ENCODE measurements at places on chromosomes 11 and 22. TPM values are rescaled to one million over a fixed set of nuclear protein-coding genes. Genes with fewer than 3 reads are reported as not detected.

DNA sequence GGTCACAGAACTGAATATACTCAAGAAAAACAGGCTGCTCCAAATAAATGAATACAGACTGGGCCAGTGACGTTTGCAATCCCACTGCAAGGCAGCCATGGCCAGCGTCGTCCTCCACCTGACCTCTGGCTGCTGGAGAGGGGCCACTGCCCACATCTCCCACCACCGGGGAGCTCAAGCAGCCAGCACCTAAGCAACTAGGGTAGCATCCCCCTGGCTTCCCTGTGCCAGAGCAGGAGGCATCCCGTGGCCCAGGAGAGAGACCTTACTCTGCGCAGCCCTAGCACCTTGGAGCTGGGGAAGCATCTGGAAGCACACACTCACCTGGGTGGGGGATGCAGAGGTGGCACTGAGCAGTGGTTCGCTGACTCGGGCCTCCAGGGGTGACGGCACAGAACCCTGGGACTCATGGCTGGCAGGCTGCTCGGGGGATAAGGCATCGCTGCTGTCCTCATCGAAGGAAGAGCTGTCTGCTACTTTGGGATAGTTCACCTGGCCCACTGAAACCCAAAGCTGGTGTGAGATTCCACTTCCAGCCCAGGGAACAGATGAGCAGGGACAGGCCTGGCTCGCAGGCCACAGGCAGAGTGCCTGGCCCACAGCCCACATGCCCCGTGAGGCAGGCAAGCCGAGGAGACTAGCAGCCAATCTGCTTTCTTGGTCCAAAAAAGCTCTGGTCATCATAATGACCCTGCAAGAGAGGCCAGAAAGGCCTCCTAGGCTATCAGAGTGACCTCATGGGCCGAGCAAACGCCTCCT is 53.7 kb downstream of the SGSM3 start:
- no peak for DNase-seq

ISX gene
- not detected for total RNA-seq

DNA sequence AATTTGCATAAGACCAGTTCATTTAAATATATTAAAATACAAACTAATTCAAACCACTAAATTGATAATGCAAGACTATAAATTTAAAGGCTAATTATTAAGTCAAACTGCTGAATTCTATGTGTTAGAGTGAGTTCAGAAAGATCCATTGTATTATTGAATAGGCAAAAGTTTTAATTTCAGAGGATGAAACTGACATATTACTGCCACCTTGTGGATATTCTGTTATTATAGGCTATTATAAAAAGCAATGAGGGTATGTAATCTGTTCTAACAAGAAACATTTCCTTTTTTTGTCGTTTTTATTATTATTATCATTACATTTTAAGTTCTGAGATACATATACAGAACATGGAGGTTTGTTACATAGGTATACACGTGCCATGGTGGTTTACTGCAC is 20.9 kb upstream of the NAALAD2 start:
- DNase-seq = no peak

DEUP1 gene
- not detected for total RNA-seq

GRCh38 chr11:129239207-129239606 is 47.1 kb upstream of the ARHGAP32 start:
- no peak for DNase-seq

GRCh38 chr11:117996058-117996457 is 9.9 kb downstream of the IL10RA start:
- DNase-seq = no peak
